ENCODE measurements at places on chromosomes 1 and 21.
A peak's percentile ranks its signal among the peaks of the same experiment; 100 is the strongest.

DNA sequence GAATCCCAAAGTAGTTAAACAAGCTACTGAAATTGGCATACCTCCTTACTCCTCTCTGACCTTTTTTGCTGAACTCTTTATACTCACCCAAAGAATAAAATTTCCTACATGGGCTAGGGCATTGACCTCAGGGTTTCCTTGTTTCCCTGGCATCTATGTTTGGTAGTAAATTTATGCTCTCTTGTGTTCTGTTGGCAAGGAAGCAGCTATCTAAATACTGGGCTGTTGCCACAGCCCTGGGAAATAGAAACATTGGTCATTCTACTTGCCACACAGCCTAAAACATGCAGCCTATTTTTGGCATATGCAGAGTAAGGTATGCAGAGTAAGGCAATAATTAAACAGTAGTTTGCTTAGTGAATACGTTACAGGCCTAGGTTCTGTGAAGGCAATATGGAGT is 351.4 kb downstream of the HLX start:
- peak; percentile 27 for DNase-seq

DNA sequence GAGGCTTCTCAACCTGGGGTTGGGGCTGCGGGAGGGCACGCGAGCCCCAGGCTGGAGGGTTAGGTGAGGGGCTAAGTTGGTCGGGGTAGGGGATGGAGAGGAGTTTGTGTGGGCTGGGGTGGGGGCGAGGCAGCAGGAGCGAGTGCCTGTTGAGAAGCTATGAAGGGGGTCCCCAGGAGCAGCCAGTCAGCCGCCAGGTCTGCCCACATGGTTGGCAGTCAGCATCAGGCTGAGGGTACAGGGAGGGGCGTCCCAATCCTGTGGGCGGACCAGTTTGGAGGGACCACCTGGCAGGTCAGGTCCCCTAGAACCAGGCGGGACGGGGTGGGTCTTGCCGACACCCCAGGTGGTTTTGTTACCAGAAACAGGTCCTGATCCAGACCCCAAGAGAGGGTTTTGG is 400 bp upstream of the TRIM17 start:
- no peak for DNase-seq

DNA sequence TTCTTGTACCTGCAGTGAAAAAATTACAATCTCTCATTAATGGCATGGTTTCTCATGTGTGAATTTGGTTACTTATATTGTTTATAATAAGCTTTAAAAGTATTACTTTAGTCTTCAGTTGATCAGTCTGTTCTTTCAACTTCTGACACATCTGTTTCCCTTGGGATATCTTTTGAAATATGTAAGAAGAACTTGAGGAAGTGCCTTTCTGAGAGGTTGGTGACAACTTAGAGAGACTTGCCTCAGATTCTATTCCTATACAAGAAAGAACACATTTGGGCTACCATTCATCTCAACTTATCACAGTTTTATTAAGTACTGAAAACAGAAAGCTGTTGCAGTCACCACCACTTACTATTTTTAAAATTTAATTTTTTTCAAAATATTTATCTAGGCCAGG is 8.1 kb downstream of the AKNAD1 start:
- DNase-seq = peak; percentile 31

DNA sequence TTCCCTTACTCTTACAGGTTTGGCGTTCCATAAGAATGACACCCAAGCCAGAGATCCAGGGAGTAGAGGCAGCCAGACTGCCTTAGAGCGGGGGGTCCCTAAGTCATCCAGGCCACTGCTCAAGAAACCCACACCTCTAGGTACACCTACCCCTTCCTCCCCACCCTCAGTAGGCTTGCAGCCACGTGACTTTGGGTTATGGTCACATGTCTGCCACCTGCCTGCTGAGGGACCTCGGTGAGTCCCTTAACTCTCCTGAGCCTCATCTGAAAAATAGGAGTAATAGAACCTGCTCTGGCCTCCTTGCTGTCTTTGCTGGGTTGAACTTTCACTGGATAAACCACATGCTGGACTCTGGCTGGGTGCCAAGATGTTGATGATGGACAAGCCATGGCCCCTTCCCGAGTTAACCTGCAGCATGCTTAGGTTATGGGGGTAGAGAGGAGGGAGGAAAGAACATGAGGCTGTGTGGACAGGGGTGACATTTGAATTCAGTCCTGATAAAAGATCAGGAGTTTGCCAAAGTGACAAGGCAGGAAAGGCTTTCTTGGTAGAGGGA is 4.5 kb downstream of the RPS6KA1 start:
- DNase-seq = no peak

GRCh38 chr1:38804062-38804886 is 55.3 kb downstream of the RRAGC start:
- DNase-seq = no peak

- peak; percentile 48 for DNase-seq
Measured at GRCh38 chr1:24898152-24898908, 31.7 kb downstream of the RUNX3 start.
